Fibroblast of lung (primary cell): ENCODE measurements at places on chromosomes 3 and 15. TPM values are rescaled to one million over a fixed set of nuclear protein-coding genes. Genes with fewer than 3 reads are reported as not detected.

DNA sequence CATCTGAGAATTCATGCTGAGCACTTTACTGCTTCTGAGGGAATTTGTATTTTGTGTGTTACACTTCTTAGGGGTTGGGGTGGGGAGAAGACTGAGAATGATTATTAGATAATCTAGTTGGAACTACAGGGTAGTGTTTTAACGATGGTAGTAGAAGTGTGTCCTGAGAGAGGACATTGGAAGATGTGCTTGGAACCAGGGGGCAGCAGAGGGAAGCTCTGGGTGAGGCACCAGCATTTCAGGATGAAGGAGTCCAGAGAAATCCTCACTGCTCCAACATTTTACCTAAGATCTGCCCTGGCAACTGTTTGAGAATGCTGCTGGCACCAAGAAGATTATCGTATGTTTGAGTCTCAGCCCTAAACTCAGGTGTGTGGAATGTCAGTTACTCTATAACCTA, 145.5 kb downstream of the SQOR start:
- DNase-seq: no peak

- DNase-seq: no peak
Observed at GRCh38 chr3:96753124-96753523, 61.3 kb upstream of the EPHA6 start.

GRCh38 chr15:36878684-36879262, 221.6 kb downstream of the MEIS2 start:
- no peak for DNase-seq

GRCh38 chr15:49438962-49439631, 16.1 kb downstream of the FGF7 start:
- DNase-seq: no peak

RETNLB gene
- not detected in 2 replicates for total RNA-seq

BOC gene
- 2.1 and 3.9 TPM in 2 replicates for total RNA-seq

ARHGAP11A gene
- 13.1 and 21.1 TPM in 2 replicates for total RNA-seq
